Muscle of leg (tissue), 16 donors: ENCODE measurements at places on chromosomes 1 and 21. TPM values are rescaled to one million over a fixed set of nuclear protein-coding genes. Genes with fewer than 3 reads are reported as not detected.

Gene MAP10
- 2.8 TPM for polyA plus RNA-seq

Gene NPHS2
- polyA plus RNA-seq: not detected

Gene GABRD
- polyA plus RNA-seq: 0.95 TPM

Gene CD1E
- 0.24 TPM for polyA plus RNA-seq

Gene KLHDC7A
- not detected for polyA plus RNA-seq

Gene B3GALT5
- polyA plus RNA-seq: 0.30 TPM

Gene SLC27A3
- polyA plus RNA-seq: 24.3 TPM

Gene NIT1
- 32.2 TPM for polyA plus RNA-seq

Gene TMEM125
- not detected for polyA plus RNA-seq

Gene ALX3
- polyA plus RNA-seq: not detected

Gene SLAMF7
- polyA plus RNA-seq: 0.31 TPM

Gene KLF17
- polyA plus RNA-seq: 0.12 TPM

GRCh38 chr1:198449727-198450433, 90.6 kb downstream of the ATP6V1G3 start:
- DNase-seq: no peak

GRCh38 chr21:26954662-26955121, 12.2 kb downstream of the ADAMTS5 start:
- DNase-seq: peak; percentile 76

- DNase-seq: no peak
Observed at GRCh38 chr1:51541313-51542050, 22.4 kb upstream of the EPS15 start.

DNA sequence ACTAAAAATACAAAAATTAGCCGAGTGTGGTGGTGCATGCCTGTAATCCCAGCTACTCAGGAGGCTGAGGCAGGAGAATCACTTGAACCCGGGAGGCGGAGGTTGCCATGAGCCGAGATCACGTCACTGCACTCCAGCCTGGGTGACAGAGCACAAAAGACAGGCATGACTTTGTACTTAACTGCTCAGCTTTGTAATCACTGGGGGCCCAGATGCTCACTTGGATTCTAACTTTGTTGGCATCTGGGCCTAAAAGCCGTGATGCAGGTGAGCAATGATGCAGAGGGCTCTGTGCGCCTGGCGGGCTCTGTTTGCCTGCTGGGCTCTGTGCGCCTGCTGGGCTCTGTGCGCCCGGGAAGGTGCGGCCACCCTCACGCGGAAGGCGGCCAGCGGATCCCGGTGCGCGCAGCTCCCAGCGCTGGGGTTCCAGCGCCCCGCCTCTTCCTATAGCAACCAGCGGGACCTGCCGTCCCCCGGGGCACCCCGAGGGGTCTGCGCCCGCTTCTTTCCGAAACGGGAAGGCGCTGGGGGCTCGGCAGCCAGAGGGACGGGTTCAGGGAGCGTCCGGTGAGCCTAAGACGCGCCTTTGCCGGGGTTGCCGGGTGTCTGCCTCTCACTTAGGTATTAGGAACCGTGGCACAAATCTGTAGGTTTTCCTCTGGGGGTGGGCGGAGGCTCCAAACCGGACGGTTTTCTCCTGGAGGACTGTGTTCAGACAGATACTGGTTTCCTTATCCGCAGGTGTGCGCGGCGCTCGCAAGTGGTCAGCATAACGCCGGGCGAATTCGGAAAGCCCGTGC, 31.7 kb downstream of the PRMT2 start:
- no peak for DNase-seq

DNA sequence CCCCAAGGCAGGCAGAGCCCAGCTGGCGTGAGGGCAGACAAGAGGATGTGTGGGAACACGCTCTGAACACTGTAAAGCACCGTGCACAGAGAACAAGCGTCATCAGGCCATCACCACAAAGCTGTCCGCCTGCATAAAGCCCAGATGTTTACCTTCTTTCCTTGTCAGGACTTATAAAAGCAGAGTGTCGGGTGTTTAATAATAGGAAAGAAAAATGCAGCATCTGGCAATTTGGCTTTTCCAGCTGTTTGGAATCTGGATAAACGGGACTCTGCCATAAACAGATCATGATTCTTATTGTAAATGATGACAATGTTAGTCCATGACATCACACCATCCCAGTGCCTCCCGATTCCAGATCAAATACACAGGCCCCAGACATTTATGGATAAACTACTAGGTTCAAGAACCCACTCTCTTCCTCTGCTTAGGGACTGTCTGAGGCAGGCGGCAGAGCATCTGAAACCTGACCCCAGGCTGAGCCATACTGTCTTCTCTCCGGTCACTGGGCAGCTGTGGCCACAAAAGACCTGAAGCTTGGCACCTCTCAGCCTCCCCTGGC, 4.2 kb downstream of the GLIS1 start:
- DNase-seq: no peak

GRCh38 chr21:38733972-38734546, 71.7 kb upstream of the ETS2 start:
- peak; percentile 89 for DNase-seq

DNA sequence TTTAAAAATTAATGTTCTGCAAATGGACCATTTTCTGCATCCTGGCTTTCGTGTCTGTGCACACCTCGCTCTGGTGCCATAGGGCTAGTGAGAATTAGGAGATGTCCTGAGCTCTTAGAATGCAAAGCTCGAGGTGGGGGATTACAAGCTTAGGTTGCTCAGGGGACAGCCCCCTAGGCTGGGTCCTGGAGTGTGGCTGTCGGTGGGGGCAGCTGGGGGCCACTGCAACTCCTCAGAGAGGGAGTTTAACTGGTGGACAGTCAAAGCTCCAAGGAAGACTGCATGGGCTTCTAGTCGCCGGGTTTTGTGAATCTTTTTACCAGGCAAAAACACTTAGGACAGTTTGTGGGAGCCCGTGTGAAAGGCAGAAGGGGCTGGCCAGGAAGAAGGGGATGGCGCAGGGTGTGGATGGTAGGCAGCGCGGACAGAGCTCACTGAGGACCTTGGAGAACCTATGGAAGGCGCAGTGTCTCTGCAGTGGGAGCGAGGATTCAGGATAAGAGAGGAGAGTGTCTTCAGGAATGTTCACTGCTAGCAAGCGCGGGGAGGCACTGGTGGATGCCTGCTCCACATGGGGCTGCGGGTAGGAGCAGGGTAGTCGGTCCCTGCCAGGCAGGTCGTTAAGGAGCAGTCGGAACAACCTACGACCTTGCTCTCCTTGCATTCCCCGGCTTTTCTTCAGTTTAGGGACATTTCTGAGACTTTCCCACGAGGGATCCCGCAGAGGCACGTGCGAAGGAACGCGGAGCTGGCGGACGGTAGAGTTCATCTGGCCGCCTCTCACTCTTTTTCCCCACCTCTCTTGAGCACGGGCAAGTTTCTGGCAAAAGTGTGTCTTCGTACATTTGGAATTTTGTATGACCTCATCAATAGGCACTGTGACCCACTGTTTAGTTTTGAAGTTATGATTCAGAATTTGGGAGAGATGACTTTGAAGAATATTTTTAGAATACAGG, 12.9 kb upstream of the KCNE1 start:
- DNase-seq: peak; percentile 51

DNA sequence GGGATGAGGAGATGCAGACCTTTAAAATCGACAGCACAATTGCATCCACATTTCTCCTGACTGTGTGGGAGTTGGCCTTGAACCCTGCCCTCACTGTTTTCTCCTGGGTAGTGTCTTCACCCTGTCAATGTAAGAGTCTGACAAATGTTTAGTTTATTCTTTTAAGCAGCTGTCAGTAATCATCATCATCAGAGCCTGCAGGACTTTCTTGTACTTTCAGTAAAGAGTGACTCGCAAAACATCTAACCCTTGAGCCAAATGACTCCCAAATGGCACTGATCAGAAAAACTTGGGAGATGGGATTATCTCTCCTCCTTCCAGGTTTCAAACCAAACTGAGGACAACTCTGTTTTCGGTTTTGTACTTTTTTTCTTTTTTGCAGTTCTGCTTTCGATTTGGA, 460.2 kb downstream of the KIF26B start:
- DNase-seq: peak; percentile 60

GRCh38 chr1:205199931-205200299, 11.6 kb downstream of the DSTYK start:
- no peak for DNase-seq

DNA sequence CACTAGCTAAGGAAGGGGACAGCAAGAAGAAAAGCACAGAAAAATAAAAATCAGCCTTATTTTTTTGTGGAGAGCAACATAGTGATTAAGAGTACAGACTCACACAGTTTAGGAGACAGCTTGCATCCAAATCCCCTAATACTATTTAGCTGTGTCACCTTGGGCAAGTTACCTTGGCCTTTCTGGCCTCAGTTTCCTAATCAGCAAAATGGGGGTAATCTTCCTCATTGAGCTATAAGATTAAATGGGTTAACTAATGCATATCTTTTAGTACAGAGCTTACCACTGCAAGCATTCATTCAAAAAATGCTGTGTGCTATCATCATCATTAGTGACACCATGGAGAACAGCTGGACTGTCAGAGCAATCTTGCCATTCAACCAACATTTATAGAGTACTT, 77.7 kb downstream of the CD46 start:
- no peak for DNase-seq

GRCh38 chr1:22217811-22218460, 75.0 kb upstream of the WNT4 start:
- DNase-seq: no peak

DNA sequence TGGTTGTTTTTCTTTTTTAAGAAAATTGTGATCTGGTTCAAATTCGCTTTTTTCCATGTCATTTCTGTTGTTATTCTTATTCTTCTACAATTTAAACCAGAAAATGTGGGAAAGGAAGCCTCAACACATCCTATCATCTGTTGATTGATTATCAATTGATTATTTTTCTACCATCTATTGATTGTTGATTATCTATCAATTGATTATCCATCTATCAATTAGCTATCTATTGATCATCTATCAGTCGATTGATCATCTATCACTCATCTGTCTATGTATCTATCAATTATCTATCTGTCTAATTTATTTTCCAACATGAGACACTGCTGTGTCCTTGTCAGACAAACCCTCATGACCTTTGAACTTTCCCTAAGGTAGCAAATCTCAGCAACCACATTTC, 136.1 kb upstream of the ARHGEF16 start:
- DNase-seq: no peak

- peak; percentile 6 for DNase-seq
Observed at GRCh38 chr1:179968994-179969919, 14.6 kb downstream of the CEP350 start.

DNA sequence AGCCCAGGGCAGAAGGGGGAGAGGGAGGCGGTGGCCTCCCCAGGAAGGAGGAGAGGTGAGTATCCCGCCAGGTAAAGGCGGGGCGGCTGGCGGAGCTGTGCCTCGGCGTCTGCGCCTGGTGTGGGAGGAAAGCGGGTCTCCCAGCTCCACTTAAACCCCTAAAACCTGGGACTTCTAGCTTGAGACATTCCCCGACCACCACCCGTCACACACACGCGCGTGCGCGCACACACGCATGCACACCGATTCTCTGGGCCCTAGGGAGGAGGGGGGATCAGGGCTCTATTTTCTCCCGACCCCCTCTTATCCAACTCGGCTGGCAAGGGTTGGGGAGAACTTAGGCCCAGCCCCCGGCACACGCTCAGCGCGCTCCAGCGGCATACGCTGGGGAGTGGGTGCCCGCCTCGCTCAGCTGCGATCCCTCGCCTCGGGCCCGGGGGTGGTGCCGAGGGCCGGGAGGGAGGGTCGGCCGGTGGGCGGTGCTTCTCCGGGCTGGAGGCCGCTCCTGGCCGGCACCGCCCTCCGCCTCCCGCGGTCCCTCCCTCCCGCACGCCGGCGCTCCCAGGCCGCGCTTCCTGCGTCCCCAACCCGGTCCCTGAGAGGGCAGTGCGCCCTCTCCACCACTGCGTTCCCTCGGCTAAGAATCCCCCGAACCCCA, at the start of gene TMEM51:
TSS of gene TMEM51 (plus strand) at position 564 of the 658 bp plus-strand sequence. CDS start 61,341 bp downstream, outside the sequence.
- peak; percentile 84 for DNase-seq

GRCh38 chr1:20483833-20484518, 2.0 kb downstream of the CAMK2N1 start:
- DNase-seq: peak; percentile 12

DNA sequence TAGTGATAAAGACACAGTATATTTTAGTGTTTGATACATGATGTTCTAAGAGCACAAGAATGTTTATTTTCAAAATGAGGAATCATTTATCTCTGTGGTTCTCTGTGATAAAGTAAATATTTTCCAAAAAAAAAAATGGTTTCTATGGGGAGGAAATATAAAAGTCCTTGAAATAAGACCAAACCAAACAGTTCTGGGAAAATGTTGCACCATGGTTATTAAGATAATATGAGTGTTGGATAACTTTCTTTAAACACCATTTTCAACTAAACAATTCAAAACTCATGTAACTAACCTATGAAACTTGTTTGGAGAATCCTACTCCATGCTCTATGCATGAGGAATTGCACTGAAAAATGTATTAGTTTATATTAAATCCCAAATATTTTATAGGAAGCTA, 184.6 kb downstream of the KCNT2 start:
- DNase-seq: peak; percentile 13

DNA sequence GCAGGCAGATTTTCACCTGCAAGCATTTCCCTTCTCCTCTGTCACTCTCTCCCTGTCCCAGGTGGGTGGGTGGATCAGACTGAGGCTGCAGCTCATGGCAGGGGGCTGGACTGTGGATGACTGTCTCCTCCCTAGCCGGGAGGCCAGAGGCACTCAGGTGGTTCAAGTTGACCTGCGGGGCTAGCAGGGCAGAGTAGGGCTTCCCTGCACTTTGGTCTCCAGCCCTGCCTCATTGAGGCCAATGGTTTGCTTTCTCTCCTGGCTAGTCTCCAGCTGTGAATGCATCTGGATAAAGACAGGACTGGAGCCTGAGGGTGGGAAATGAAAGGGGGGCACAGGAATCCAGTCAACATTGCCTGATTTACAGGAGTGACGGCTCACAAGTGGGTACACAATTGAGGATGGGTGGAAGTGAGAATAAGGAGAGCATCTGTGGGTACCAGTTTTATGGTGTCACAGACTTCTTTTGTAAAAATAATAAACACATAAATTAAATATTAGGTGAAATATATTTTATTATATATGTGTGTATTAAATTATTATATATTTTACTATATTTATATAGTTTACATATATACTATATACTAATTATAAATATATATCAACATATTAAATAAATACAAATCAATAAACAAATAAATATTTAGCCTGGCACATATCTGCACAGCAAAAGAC, 25.6 kb downstream of the RUNX1 start:
- no peak for DNase-seq

DNA sequence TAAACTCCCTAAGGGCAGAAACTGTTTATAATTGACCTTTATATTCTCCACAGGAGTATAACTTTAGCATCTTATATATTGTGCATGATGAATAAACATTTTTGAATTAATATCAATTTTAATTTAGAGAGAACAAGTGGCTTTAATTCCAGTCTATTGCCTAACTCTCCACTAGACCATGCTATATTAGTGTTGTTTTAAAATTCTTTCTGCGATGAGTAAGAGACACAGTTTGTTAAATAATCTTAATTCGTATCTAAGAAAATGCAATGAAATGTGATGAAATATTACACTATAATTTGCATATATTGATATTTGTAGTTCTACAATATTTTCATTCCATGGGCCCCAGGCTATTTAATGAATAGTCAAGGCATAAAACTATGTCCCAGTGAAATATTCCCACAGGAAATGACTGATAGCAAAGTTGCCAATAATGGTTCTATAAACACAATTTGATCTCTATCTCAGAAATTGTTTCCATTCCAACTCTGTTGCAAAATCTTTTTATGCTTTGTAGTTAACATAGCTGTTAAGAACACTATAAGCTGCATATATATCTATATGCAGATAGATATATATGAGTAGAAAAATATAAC, 2.9 kb upstream of the SYDE2 start:
- no peak for DNase-seq

- no peak for DNase-seq
Observed at GRCh38 chr1:111586112-111586511, 33.5 kb upstream of the RAP1A start.
